ENCODE measurements at places on chromosomes 2 and 18. TPM values are rescaled to one million over a fixed set of nuclear protein-coding genes. Genes with fewer than 3 reads are reported as not detected.

DNA sequence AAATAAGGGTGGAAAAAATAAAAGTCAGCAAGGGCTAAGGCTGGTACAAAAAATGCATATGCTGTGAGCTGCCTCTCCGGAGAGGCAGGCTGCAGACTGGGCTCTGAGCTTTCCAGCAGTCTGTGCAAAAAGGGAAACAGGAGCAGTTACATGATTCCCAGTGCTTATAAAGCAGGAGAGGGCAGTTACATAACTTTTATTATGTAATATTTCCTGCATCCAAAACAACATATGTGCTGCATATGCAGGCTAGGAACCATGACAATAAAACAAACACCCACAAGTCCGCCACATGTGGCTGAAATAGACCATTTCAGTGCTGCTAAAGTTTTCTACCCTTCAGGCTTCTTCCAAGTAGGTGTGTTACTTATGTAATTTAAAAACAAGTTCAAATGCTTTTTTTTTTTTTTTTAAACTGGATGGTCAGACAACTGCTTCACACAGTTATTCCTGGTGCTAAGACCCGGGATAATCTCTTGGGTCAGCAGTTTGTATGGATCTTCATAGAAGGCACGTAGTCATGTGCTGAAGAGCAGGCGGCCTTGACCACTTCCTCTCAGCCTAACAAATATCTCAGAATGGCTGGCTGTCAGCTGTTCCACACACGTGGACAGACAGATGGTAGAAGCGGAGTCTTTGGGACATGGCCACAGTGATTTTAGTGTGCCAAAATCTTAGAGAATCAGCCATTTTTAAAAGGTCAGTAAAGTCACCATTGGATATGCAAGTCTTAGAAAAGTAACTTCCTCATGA is 43.5 kb downstream of the ARMC9 start:
- H3K27me3 ChIP-seq = no peaks in the 10 kb centered on the region
- H3K36me3 ChIP-seq = no peaks in the 10 kb centered on the region
- no peaks in the 10 kb centered on the region for H3K4me1 ChIP-seq
- DNase-seq = peak; percentile 6
- no peak overlapping the region for H3K4me3 ChIP-seq

The PFN4 gene
- total RNA-seq = not detected

The ALPG gene
- not detected for total RNA-seq

DNA sequence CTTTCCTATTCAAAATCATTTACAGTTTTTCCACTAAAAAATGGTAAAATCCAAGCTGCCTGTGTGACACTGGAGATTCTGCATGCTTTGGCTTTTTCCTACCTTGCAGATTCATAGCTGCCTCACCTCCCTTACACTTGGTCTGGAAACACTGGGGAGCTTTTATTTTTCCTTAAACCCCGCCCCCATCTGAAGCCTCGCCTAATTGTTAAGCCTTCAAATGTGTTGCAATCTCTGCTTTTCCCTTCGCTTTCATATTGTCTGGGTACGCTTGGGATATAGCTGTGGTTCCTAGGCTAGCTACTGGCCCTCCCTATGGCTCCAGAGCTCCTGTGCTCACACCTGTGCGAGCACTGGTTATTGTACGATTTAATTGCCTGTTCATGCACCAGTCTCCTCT is 942.4 kb upstream of the GYPC start:
- H3K27me3 ChIP-seq = no peaks in the 10 kb centered on the region
- no peaks in the 10 kb centered on the region for H3K4me1 ChIP-seq
- H3K36me3 ChIP-seq = no peaks in the 10 kb centered on the region
- no peak overlapping the region for H3K27ac ChIP-seq
- DNase-seq = no peak

DNA sequence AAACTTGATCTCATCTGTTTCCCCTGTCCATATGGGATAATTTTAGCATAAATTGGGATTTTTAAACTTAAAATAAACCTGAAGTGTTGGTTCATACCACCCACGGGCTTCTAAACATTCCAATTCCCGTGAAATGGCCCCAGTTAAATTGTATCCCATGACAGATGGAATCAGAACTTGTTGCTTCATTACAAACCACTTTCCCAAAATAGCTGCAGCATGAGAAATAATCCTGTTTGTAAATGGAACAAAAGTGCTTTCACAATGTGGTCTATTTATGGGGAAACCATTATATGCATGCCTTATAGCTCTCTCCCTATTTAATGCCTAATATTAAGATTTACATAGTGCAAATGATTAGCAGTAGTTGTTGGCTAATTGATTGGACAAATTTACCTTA is 15.9 kb downstream of the SCG2 start:
- H3K27me3 ChIP-seq = no peaks in the 10 kb centered on the region
- peaks cover 18% of the 10 kb centered on the region for H3K4me1 ChIP-seq
- peak; percentile 89 for DNase-seq
- no peaks in the 10 kb centered on the region for H3K36me3 ChIP-seq
- H3K27ac ChIP-seq = peak overlapping the region; percentile 27

The TCF4 gene
- total RNA-seq = 60.7 TPM

DNA sequence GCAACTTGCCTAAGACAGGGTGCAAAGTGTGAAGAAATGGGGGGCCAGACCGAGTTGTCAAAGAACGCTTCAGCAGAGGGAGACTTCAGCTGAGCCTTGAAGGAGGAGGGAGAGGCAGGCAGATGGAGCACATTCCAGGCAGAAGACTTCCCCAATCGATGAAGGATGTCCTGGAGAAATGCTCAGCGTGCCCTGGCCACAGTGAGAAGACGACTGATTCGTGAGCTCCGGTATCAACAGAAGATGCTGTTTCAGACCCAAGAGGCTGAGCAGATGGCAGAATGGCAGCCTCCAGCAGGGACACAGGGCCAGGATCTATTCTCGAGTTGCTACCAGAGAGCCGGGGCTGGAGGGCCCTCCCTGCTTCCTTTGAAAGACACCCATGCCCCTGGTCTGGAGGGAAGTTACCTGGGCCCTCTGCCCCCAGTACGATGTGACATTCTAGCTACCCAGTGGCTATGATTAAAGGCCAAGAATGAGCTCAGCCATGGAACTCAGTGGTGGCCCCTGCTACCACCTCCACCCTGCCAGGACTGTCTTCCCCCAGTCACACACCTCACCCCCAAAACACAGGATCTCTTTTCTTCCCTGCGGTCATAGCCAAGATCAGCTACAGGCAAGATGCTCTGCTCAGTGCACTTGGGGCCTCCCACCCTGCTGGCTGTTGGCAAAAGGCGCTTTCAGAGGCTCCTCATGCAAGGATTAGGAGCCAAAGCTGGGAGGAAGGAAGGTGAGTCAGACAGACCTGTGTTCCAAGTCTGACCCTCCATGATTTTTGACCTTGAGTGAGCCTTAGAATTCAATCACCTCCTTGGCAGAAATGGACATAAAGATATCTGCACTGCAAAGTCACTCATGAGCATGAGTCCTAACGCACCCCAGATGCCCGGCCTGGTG is 84.3 kb downstream of the TFCP2L1 start:
- no peak overlapping the region for H3K27ac ChIP-seq
- H3K27me3 ChIP-seq = peaks cover 8% of the 10 kb centered on the region
- peaks cover 6% of the 10 kb centered on the region for H3K4me1 ChIP-seq
- DNase-seq = no peak

- no peak overlapping the region for H3K27ac ChIP-seq
- peaks cover 13% of the 10 kb centered on the region for H3K4me1 ChIP-seq
- H3K27me3 ChIP-seq = no peaks in the 10 kb centered on the region
These were observed 37.5 kb downstream of the TCF4 start for GRCh38 chr18:55550471-55550870.

The LYPD6 gene
- total RNA-seq = 3.9 TPM

DNA sequence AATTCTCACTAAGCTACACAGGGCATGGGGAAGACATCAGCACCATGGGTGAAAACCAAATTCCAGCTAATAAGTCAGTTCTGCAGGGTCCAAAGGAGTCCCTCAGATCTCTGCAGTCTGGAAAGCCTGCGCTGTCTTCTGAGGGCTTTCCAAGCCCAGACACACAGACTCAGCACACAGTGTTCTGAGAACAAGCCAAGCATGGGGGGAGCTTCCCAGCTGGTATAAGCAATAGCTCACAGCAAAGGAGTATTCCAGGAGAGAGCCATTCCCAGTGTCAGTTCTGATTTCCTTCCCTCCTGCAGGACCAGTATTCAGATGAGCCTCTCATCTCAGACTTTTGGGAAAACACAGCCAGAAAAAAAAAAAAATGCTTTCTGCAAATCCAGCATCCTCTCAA is 370.8 kb downstream of the TNS1 start:
- H3K27ac ChIP-seq = no peak overlapping the region
- no peaks in the 10 kb centered on the region for H3K36me3 ChIP-seq
- no peaks in the 10 kb centered on the region for H3K27me3 ChIP-seq

The GKN2 gene
- total RNA-seq = not detected

GRCh38 chr2:16170675-16171424 is 230.5 kb downstream of the MYCN start:
- no peaks in the 10 kb centered on the region for H3K4me1 ChIP-seq
- H3K27ac ChIP-seq = no peak overlapping the region
- no peaks in the 10 kb centered on the region for H3K36me3 ChIP-seq
- H3K27me3 ChIP-seq = no peaks in the 10 kb centered on the region

The SLC5A7 gene
- not detected for total RNA-seq

DNA sequence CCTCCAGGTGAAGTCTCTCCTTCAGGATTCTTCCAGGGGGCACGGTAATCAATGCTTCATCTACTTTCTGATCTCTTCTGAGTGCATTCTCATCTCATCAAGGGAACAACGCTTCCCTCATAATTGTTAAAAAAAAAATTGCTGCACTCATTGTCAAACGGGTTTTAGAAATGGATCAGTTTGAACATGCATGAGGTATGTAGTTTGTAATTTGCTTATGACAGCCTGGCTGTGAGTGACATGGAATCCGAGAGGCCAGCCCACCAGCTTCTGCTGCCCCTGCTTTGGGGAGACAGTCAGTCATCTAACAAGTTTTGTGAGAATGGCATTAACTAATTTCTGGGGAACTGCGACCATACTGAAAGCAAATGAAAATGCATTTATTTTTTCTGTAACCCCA is 791.9 kb upstream of the SOX11 start:
- no peaks in the 10 kb centered on the region for H3K4me1 ChIP-seq
- no peak overlapping the region for H3K27ac ChIP-seq
- DNase-seq = no peak
- no peak overlapping the region for H3K4me3 ChIP-seq
- no peaks in the 10 kb centered on the region for H3K27me3 ChIP-seq

The MAP3K19 gene
- not detected for total RNA-seq

- no peak for DNase-seq
- no peaks in the 10 kb centered on the region for H3K4me1 ChIP-seq
- no peaks in the 10 kb centered on the region for H3K27me3 ChIP-seq
- H3K36me3 ChIP-seq = peaks cover 76% of the 10 kb centered on the region
- no peak overlapping the region for H3K27ac ChIP-seq
These were observed 12.7 kb downstream of the WDR75 start for GRCh38 chr2:189454009-189454408.

The SNORC gene
- 0.63 TPM for total RNA-seq

DNA sequence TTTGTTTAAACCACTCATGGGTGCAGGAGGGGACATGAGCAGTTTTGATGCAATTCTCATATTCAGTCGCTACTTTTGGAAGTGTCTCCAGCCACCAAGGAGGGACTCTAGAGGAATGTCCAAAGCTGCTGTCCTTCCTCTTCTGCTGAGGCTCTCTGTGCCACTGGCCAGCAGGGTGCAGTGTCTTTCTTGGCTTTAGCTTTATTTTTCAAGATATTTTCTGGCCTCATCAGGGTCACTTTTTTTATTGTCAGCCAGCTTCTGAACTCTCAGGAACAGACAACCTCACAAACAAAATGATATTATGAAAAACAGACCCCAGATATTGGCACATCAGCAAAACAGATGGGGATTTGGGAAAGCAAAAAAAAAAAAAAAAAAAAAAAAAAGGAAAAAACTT is 289.3 kb upstream of the ZSWIM2 start:
- H3K4me1 ChIP-seq = no peaks in the 10 kb centered on the region
- DNase-seq = peak; percentile 61
- H3K36me3 ChIP-seq = no peaks in the 10 kb centered on the region

The SERPINB4 gene
- total RNA-seq = not detected

- no peaks in the 10 kb centered on the region for H3K27me3 ChIP-seq
- H3K4me1 ChIP-seq = peaks cover 21% of the 10 kb centered on the region
- no peaks in the 10 kb centered on the region for H3K36me3 ChIP-seq
- no peak overlapping the region for H3K27ac ChIP-seq
- H3K4me3 ChIP-seq = no peak overlapping the region
These were observed 599.1 kb downstream of the NYAP2 start for GRCh38 chr2:225998653-225999052.

The ABHD1 gene
- not detected for total RNA-seq

GRCh38 chr2:7697052-7697451 is 779.8 kb downstream of the RNF144A start:
- no peaks in the 10 kb centered on the region for H3K27me3 ChIP-seq
- no peak overlapping the region for H3K27ac ChIP-seq
- no peak for DNase-seq

GRCh38 chr2:236847023-236847422 is 238.7 kb upstream of the COPS8 start:
- peaks cover 10% of the 10 kb centered on the region for H3K27me3 ChIP-seq
- H3K27ac ChIP-seq = no peak overlapping the region
- H3K4me1 ChIP-seq = no peaks in the 10 kb centered on the region
- DNase-seq = no peak
- H3K4me3 ChIP-seq = no peak overlapping the region

DNA sequence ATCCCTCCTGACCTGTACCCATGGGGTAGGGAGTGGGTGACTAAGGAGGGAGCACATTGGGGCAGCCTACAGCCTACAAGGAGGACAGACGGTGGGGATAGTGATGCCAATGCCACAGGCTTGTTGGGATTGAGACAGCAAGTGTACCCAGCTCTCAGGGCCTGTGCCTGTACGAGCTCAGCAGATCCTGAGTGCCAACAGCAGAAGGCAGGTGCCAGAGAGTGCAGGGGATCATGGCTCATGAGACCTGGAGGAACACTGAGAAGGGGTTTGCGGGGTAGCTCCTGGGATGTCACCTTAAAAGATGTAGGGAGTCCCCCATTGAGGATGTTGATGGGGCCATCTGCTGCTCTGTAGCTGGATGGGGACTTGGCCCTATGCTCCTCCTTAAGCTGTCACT is 10.3 kb upstream of the SNED1 start:
- no peaks in the 10 kb centered on the region for H3K27me3 ChIP-seq
- H3K36me3 ChIP-seq = no peaks in the 10 kb centered on the region
- peak; percentile 34 for DNase-seq
- H3K4me1 ChIP-seq = peaks cover 16% of the 10 kb centered on the region
- no peak overlapping the region for H3K4me3 ChIP-seq

DNA sequence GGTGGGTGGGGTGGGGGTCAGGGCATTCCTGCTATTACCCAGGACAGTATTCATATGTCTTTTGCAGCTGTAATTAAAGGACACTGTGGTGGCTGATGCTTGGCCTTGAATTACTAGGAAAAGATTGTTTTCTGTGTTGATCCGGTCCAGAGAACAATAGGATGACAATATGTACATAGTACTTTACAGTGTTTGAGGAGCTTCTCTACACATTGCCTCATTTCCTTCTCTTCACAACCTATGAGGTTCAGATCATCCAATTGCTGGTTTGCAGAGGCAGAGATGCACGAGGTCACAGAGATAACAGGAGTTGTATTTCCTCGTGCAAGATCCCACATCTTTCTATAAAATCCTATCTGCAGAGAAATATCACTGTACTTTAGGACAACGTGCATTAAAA is 119.5 kb downstream of the LIPG start:
- H3K4me3 ChIP-seq = no peak overlapping the region
- H3K36me3 ChIP-seq = no peaks in the 10 kb centered on the region
- H3K4me1 ChIP-seq = no peaks in the 10 kb centered on the region

All from GM23248 (cell line).